ENCODE measurements at places on chromosomes 5 and 9.

DNA sequence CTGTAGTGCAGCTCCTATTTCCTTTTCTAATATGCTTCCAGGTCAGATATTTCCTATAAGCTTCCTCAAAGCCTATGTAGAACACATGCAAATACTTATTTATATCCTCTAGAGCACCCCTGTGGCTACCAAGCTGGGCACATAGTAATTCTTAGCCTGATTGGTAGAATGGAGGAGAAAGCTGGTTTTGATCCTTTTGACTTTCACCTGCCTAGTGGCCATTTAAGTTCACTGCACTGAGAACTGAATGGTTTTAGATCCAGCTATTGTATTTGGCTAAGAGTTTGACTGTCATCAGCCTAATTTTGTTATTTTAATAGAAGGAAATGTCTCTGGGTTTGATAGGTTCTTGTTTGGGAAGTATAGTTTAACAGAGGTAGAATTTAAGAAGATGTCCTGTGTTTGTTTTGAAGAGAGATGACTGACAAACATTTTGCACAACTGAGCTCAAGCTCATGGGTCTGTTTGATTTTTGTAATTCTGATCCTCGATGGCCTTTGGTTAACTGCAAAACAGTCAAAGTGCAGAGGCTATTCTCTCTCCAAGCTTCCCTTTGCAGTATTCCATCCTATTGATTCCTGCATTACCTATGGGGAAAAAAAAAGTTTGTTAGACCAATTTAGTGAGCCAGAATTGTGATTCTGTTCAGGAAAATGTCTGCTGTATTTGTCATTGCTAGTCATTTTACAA, 85.4 kb downstream of the KCNN2 start:
- no peak for DNase-seq

- DNase-seq: no peak
Measured at GRCh38 chr5:37839407-37840052, at the start of gene GDNF. Gene GDNF, minus strand, starts transcription at chr5:37840041. Its CDS starts 5,245 bp downstream, at chr5:37834796.

DNA sequence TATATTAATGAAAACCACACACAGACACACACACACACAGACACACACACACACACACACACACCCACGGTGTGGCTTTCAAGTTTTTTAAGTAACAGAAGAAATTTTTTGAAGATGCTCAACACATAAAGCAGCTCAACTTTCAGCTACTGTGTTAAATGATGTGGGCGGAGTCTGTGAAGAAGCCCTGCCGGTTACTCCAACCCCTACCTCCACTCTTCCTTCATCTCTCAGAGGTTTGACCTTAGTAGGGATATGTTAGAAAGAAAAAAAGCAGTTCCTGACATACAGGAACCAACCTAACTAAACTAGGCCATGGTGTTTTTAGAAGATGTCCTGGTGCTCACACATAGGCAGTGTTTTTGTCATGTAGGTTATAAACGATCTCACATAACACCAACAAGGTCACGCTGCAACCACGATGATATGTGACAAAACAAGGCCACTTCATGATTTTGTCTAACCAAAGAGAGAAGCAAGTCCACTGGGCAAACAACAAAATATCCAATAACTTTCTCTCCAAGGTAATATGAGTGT, 112.8 kb downstream of the EMB start:
- no peak for DNase-seq

GRCh38 chr5:39191216-39191615, 28.1 kb downstream of the FYB1 start:
- no peak for DNase-seq

- no peak for DNase-seq
Measured at GRCh38 chr5:160457252-160457651, 35.6 kb downstream of the PTTG1 start.

DNA sequence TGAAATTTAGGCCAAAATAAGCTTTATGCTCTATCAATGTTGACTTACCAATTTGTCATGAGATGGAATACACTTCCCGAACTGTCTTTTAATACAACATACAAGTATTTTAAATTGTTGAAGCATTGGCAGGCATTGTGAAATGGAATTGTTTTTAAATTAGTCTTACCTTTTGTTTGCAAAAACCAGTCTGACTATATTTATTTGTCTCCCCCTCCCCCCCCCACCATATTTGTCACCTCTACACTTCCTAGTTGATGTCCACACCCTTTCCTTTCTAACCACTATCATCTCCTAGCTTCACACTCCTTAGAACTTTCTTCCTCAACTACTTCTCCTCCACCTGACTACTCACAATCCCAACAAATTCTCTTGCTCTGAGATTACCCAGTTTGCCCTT, 40.9 kb downstream of the FAF2 start:
- no peak for DNase-seq

GRCh38 chr5:68048516-68048915, 167.0 kb upstream of the PIK3R1 start:
- DNase-seq: no peak

DNA sequence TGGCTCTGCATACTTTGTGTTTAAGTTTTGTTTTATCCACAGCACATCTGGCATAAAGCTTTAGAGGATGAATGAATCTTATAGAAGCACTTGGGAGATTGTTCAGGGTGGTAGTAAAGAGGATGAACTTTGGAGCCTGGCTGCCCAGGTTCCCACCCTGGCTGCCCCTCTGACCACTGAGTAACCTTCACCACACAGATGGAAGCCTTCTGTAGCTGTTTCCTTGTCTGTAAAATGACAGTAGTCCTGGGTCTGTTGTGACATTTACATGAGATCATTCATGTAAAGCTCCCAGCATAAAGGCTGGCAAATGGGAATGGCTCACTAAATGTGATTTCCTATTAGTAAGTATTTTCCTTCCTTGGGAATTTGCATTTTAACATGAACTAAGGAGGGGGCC, 85.7 kb upstream of the FAM169A start:
- no peak for DNase-seq

DNA sequence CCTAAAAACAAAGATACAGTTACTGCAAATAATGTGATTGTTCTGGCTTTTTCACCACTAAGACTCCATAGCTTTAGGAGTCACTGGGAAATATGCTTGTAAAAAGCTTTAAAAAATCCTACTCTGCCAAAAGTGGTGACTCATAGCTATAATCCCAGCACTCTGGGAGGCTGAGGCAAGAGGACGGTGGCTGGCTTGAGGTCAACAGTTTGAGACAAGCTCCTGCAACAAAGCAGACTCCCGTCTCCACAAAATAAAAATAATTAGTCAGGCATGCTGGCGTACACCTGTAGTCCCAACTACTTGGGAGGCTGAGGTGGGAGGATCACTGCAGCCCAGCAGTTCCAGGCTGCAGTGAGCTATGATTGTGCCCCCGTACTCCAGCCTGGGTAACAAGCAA, 406.4 kb downstream of the HTR1A start:
- DNase-seq: no peak

DNA sequence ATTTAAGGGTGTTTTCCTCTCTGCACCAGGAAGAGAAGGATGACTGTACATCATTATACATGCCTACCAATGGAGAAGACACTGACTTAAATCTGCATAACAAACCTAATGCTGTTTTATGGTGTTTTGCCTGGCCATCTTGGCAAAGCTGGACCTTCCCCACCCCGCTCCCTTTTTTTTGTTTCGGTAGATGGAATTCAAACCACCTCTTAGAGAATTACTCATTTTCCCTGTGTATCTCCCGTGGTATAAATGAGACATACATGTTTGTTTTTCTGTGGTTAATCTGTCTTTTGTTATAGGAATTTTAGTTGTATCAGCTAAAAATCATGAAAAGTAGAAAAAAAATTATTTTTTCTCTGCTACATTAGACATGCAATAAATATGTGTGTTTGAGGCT, 28.8 kb downstream of the IL12B start:
- no peak for DNase-seq

GRCh38 chr9:99623780-99624364, 197.8 kb upstream of the NR4A3 start:
- DNase-seq: no peak

DNA sequence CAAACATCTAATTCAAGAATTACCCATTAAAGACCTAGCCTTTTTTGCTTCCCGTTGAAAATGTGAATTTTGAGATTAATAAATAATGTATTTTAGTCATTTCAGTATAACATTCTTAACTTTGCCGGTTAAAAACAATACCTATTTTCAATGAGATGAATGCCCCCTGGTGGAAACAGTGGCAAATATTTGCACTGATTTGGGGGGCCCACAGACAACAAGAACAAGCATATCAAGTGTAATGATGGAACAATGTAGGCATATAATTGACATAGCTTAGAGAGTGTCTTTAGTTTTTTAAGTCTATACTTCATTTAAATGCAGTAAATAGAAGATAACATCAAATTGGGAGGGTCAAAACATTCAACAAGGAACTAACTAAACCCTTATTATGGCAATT, 111.9 kb downstream of the NTRK2 start:
- no peak for DNase-seq

DNA sequence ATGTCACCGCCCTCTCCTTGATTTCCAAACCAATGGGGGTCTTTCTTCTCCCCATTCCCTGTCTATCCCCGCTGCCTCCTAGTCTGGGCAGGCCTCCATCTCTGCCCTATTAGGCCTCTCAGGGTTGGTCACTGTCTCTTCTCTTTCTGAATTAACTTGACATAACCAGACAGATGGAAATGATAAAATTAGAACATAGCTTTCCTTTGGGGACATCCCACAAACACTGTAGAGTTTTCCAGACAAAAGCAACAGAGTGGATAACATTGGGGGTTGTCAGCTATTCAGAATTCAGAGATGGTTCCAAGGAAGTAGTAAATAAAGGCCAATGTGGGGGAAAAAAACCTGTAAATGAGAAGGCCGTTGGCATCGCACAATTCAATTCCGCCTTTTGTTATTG, 24.7 kb downstream of the LHX6 start:
- no peak for DNase-seq

DNA sequence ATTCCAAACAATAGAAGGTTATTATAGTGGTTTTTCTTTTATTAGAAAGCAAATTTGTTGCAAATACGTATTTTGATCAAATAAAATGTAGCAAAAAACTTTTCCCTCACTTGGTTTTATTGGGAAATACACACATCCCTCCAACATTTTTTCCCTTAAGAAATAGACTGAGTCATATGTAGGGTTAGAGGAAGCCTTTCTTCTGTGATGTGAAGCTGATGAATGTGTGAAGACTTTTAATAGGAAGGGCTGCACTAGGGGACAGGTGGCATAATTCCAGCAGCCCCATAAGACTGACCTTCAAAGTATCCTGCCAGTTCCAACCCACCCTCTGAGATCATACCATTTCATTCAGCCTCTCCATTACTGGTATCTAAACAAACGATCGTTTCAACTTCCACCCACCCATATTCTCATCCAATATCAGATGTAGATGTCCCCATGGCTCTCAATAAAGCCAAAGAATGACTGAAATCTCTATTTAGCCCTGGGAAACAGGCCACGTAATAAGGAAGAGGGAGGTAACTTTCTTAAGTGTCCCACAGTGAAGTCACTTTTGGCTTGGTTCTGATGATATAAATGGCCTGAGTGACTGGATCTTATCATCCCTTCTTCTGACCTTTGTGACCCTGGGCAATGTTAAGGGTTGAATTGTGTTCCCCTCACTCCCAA, 64.7 kb upstream of the LPAR1 start:
- no peak for DNase-seq

- DNase-seq: peak; percentile 74
Measured at GRCh38 chr5:149442563-149443182, 63.6 kb upstream of the IL17B start.

DNA sequence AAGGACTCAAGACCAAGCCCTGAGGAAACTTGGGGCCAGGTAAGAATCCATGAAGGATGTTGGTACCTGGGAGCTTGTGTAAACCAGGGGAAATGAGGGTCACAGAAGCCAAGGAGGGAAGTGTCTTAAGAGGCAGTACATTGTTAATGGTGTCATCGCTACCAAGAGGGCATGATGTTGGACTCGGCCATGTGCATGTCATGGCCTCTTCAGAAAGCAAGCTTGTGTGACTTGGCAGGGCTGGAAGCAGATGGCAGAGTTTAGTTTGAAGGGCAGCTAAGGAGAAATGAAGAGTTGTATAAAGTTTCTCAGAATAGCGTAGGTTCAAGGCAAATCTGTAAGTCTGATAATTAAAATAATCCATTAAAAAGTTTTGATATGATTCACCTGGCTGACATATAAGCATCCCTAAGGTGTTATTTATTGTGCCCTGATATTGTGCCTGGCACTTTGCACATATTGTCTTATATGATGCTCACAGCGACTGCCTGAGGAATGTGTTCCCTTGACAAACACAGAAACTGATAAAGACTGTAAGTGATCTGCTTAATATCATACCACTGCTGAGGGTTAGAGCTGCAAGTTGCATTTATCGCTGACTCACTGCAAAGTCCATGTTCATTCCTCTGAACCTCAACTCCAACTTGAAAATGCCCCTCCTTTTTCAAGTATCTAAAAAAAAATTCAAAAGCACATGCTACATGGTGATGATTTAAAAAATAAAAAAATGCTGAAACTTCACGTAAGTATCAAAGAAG, 81.3 kb upstream of the PTPN3 start:
- DNase-seq: no peak

DNA sequence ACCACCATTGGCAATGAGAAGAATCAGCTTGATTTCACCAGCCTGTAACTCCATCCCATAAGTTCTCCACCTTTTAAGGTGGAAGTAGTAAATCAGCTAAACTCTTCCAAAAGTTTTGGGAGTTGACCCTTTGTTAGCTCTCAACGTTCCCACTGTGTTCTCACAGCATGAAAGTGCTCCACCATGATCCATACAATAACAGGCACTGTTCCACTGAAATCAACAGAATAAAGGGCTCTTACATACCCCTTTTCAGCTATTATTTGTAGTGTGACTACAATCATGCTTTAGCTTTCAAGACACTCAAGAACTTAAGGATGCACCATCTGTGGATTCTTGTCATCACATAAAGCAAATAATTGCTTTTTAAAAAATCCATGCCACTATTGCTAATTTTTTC, 81.6 kb downstream of the PPP2R2B start:
- no peak for DNase-seq

GRCh38 chr9:75930730-75931321, 40.4 kb downstream of the PCSK5 start:
- no peak for DNase-seq

DNA sequence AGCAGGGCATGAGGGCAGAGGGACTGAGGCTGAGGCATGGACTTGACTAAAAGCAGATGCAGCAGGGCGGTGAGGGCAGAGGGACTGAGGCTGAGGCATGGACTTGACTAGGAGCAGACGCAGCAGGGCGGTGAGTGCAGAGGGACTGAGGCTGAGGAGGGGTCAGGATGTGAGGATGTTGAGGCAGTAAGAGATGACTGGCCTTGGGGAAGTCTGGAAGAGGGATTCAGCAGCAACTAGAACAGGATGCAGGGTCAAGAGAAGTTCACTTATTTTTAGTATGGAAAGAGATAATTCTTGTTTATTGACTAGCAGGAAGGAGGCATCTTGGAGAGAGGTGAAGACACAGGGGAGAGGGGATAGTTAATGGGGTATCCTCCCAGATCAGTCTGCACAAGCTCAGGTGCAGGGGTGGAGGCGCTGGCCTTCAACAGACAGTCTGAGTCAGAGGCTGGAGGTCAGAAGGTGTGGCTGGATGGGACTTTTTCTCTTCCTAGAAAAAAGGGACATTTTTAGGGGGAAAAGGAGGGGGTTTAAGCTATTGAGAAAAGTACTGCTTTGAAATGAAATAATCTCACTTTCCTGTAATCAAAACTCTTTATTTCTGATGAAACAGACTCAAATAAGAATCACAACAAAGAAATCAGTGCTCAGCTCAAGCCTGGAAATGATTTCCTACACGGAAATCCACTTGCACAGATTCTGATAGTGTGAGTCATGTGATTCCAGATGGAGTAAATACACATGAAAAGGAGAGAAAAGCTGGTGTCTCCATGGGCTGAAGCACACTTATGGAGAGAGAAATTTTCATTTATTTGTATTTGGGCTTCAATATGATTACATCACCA, 130.9 kb downstream of the PALM2AKAP2 start:
- DNase-seq: no peak

GRCh38 chr9:22073349-22073748, 64.2 kb upstream of the CDKN2B start:
- no peak for DNase-seq

Data from activated naive CD4-positive, alpha-beta T cell treated with anti-CD3 and anti-CD28 coated beads, Interleukin-2, amount 50 U/mL, for 72 hours (primary cell).